Glomerular endothelial cell (primary cell): ENCODE measurements at places on chromosomes 6 and 20.

GRCh38 chr6:44737829-44738528 is 350.5 kb downstream of the CDC5L start:
- DNase-seq = no peak

GRCh38 chr6:33197431-33198048 is 2.9 kb downstream of the RXRB start:
- no peak for DNase-seq

- DNase-seq = no peak
These were observed 29.1 kb upstream of the CALHM6 start for GRCh38 chr6:116431964-116432595.

DNA sequence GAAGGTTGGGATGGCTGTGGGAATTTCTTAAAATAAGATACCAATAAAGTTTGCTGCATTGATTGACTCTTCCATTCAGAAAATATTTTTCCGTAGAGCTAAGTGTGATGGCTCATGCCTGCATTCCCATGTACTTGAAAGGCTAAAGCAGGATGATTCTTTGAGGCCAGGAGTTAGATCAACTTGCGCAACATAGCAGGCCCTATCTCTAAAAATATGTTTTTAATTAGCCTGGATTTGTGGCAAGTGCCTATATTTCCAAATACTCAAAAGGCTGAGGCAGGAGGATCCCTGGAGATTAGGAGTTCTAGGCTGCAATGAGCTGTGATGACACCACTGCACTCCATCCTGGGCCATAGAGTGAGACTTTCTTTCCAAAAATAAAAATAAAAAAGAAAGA is 431.2 kb upstream of the PTCHD4 start:
- no peak for DNase-seq

DNA sequence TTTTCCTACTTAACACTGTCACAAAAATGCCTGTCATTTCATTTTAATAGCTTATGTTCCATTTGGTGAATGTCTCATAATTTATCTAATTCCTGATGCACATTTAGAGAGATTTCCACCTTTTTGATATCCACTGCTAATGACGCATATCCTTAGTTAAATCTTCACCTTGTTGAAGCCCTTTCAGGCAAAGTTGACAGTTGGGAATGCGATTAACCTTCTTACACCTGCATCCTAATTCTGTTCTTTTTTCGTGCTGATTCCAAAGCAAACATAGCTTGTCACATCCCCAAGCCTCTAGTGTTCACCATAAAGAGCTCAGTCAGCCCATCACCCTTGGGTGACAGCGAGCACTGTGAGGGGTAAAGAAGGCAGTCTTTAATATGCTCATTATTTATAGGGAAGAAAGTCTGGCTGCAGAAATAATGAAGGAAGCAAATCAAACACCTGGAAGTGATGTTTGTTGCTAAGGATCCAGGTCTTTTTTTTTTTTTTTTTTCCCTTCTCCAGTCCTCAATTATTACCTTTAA is 205.6 kb downstream of the DTNBP1 start:
- DNase-seq = no peak

DNA sequence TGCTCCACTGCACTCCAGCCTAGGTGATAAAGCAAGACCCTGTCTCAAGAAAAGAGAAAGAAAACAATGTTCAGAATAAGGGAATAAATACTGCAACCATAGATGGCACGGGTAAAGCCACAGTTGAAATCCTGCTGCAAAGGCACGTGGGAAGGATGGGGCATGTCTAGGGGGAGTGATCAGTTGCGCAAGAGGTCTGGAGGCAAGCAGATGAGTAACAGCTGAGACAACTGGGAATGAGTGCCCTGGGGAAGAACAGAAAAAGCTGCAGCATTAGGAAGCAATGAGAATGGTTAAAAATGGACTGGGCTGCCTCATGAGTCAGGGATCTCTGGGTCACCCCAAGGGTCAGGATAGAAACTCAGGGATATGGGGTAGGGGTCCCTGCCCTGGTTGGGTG is 96.3 kb downstream of the GMPR start:
- no peak for DNase-seq

- no peak for DNase-seq
These were observed 58.1 kb downstream of the RAB44 start for GRCh38 chr6:36755435-36756348.

- no peak for DNase-seq
These were observed 7.9 kb upstream of the ITPR3 start for GRCh38 chr6:33613146-33613794.

- DNase-seq = no peak
These were observed 453.8 kb upstream of the POU3F2 start for GRCh38 chr6:98380589-98380988.

DNA sequence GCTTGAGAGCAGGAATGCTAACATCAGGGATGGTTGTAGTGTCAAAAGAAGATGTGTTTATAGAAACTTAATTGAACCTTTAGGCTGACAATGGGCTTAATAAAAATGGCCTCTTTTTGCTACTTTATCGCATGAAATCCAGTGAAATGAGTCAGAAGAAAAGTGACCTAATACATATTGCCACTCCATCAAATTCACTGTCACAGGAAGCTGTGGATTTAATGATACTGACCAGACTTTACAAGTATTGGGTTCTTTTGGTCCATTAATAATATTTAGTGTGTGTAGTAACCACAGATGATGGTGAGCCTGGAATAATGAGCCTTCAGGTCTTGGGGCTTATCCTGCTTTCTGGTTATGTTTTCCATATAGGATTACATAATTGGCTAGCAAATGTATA is 231.8 kb upstream of the GMDS start:
- DNase-seq = no peak

- no peak for DNase-seq
These were observed 213.8 kb upstream of the ZFP64 start for GRCh38 chr20:52405417-52405816.

DNA sequence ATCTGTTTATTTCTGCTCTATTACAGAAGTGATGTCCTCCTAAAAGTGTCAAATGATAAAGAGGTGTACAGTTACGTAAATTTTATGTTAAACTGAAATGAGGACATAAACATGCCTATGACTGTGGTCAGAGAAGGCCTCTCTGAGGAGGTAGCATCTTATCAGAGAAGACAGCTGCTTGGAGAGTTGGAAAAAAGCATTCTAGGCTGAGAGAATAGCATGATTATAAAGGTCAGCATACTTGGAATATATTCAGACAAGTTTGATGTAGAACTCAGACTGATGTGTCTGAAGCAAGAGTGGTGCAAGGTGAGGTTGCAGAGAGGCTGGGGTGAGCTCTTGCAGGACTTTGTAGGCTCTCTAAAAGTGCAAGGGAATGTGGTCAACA is 3.1 kb upstream of the PCNA start:
- DNase-seq = no peak

GRCh38 chr6:138778331-138778730 is 4.8 kb downstream of the CCDC28A start:
- DNase-seq = no peak

DNA sequence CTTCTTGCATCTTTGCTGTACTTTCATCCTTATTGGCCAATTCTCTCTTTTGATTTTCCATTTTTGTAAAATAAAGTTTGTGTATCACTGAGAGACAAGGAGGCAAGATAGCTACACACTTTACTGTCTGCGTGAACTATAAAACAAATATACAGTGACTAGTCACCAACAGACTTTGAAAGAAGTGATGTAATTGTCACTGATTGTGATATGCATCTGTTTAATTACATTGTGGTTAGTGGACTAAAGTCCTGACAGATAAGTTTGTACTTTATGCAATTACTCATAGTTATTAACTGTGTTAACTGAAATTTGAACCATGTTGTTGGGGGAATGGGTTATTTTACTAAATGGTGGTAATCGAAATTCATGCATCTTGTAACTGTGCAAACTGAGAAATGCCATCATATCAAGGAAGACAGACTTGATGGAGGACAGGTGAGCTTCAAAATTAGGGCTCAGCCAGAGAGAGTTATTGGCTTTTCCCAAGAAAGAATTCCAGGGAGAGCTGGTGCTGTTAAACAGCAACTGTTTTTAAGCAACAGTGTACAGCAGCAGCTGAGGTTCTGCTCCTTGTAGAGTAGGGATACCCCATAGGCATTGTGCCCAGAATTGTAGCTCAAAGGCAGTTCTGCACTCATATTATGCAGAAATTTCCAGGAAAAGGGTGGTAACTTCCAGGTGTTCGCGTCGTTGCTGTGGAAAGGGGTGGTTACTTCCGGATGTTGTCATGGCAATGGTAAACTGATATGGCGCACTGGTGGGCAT is 62.9 kb downstream of the EFHC1 start:
- DNase-seq = no peak

- DNase-seq = no peak
These were observed 65.7 kb downstream of the SULF2 start for GRCh38 chr20:47719625-47720024.

- DNase-seq = no peak
These were observed 26.4 kb upstream of the MEI4 start for GRCh38 chr6:77626426-77626825.

GRCh38 chr6:123668965-123669591 is 32.3 kb upstream of the TRDN start:
- peak; percentile 55 for DNase-seq

DNA sequence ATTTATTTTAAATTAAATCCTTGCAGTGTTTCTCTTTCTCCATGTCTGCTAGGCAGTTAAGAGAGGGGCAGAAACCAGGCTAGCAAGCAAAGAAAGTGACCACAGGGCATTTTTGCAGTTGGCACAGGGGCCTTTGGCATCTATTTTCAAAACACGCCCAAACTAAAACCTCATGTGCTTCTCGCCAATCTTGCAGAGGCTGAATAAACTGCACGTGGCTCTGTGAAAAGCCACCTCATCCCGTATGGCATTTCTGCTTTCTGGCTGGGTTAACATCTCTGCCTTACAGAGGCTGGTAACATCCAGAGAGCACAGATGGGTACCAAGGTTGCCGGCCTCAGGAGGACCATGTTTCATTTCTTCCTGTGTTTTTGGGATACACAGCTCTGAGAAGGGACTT is 54.6 kb downstream of the GJA10 start:
- DNase-seq = no peak

GRCh38 chr6:72650081-72650745 is 28.3 kb downstream of the KCNQ5 start:
- no peak for DNase-seq

- DNase-seq = no peak
These were observed 39.2 kb upstream of the TLDC2 start for GRCh38 chr20:36836591-36837269.

DNA sequence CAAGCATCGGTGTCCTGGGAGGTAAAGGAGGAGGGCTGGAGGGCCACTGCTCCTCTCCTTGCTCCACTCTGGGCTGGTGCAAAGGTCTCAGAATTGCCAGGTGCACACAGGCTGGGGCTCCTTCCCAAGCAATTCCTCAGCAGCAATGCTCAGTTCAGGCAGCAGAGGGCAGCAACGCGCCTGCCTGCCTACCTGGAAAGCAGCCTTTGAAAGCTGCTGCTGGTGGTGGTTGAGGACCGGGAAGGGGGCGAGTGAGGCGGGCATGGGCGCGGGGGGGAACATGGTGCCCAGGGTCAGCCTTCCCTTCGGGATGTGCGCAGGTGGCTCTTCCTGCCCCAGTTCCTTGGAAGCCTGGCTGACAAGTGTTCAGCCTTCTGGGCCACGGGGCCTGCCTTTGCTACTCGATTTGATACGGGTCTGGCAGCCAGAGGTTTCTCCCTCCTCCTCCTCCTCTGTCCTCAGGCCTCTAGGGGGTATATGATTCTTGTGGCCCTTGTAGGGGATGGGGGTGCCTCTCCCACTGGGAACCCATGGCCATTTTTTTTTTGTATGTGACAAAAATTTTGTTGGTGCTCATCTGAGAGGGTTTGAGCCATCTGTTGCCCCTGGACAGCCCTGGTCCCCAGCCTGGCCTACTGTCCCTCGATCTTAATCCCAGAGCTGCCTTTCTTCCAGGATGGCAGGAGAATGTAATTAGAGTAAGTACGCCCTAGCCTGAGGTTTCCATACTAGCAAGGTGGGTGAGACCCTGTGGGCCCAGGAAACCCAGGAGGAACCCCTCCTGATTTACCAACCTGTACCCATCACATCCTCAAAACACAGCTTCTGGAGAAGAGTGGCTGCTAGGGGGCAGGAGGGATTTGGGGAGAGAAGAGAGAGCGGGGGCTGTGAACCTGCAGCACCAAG is 20.1 kb downstream of the MRPS18A start:
- no peak for DNase-seq

- no peak for DNase-seq
These were observed 43.5 kb downstream of the FAM184A start for GRCh38 chr6:119034827-119035458.

GRCh38 chr6:45609141-45609638 is 231.5 kb upstream of the SUPT3H start:
- no peak for DNase-seq

DNA sequence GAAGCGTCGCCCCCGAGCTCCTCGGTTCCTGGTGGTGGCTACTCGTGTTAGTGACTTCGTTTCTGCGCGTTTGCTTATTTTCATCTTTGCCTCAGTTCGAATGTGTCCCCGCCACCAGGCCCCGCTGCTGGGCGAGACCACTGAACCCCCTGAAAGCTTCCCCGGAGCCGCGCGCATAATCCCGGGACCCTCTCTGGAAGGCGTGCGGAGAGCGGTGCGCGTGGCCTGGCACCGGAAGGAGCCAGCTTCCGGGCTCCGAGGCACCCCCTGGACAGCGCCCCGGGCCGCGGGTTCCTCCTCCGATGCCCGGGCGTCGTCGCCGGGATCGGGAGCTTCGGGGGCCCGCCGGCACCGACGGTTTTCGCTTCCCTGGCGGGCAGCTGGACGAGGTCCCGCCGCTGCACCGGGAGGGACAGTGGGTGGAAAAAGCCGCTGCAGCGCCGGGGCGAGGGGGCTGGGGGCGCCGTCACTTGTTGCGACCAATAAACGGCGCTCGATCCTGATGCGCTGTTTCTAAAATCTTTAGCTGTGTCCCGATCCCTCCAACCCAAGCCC is 643 bp upstream of the SLC35D3 start:
- no peak for DNase-seq

GRCh38 chr20:49288250-49288751 is 10.4 kb upstream of the ZNFX1 start:
- no peak for DNase-seq

DNA sequence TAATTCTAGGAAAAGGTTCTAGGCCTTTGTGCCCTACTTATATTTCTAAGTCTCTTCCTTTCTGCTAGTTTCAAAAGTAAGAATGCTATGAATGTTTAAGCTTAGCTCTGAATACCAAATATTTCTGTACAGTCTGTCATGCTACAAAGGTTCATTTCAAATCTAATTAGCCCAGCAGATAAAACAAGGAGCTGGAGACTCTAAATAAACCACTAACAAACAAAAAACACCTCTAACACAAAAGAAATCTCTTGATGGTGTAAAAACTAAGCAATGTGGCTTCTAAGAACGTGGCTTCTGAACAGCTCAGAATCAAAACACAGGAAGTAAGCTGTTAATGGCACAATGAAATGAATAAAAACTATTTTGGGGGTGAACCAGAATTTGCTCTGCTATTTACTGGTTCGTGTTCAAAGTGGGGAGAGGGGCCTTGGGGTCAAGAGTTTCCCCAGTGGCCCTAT is 198.3 kb downstream of the BCAS1 start:
- no peak for DNase-seq
